ENCODE measurements at places on chromosomes 3 and 15.

- DNase-seq: no peak
Measured at GRCh38 chr3:105429034-105429762, 62.5 kb downstream of the ALCAM start.

DNA sequence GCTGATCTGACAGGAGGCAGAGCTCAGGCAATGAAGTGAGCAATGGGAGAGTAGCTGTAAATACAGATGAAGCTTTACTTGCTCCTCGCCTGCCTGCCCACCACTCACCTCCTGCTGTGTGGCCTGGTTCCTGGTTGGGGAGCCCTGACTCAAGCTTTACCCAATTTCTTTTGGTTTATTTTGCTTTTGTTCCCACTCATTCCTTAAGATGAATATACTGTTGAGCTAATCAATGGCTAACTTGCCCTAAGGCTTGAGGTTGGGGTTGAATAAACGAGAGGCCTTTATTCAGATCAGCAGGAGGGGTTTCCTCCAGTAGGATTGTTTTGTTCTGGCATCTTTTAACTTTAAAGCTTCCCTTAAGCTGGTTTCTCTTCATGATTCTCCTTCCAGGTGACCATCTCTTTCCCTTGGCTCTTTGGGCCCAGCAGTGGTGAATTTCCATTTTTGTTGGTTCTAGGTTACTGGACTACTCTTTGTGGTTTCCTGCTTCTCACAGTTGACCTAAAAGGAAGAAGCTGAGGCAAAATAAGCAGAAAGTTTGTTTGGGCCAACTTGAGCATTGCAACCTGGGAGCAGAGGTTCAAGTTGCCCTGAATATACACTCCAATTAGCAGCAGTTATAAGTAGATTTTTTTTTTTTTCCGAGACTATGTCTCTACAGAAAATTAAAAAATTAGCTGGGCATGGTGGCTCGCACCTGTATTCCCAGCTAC, 44.4 kb downstream of the STARD9 start:
- DNase-seq: no peak

- DNase-seq: no peak
Measured at GRCh38 chr15:67782691-67782991, 42.7 kb upstream of the SKOR1 start.

- no peak for DNase-seq
Measured at GRCh38 chr15:78040653-78041244, 36.8 kb downstream of the TBC1D2B start.

DNA sequence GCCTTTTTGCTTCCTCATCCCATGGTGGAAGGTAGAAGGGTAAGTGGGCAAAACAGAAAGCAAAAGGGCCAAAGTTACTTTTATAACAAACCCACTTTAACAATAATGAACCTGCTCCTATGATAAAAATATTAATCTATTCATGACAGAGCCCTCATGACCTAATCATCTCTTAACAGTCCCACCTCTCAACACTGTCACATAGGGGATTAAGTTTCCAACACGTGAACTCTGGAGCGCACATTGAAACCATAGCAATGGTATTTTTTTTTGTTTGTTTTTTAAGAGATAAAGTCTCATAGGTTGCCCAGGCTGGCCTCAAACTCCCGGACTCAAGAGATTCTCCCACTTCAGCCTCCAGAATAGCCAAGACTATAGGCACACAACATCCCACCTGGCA, 30.7 kb downstream of the KATNBL1 start:
- DNase-seq: no peak

GRCh38 chr3:112789787-112790186, 56.9 kb downstream of the CD200R1L start:
- no peak for DNase-seq
